ENCODE measurements at places on chromosomes 13 and 19. TPM values are rescaled to one million over a fixed set of nuclear protein-coding genes. Genes with fewer than 3 reads are reported as not detected.

- H3K36me3 ChIP-seq: no peaks in the 10 kb centered on the region
- H3K27me3 ChIP-seq: no peaks in the 10 kb centered on the region
- no peaks in the 10 kb centered on the region for H3K4me1 ChIP-seq
Measured at GRCh38 chr13:50651922-50652321, 191.6 kb downstream of the DLEU7 start.

GRCh38 chr13:99258946-99259345, 767 bp upstream of the GPR18 start:
- no peak overlapping the region for H3K27ac ChIP-seq
- no peak for DNase-seq
- peaks cover 5% of the 10 kb centered on the region for H3K36me3 ChIP-seq
- peaks cover 7% of the 10 kb centered on the region for H3K4me1 ChIP-seq

GRCh38 chr13:69194130-69194529, 913.5 kb upstream of the ATXN8OS start:
- no peaks in the 10 kb centered on the region for H3K36me3 ChIP-seq
- H3K4me3 ChIP-seq: no peak overlapping the region
- no peak for DNase-seq
- H3K4me1 ChIP-seq: no peaks in the 10 kb centered on the region

DNA sequence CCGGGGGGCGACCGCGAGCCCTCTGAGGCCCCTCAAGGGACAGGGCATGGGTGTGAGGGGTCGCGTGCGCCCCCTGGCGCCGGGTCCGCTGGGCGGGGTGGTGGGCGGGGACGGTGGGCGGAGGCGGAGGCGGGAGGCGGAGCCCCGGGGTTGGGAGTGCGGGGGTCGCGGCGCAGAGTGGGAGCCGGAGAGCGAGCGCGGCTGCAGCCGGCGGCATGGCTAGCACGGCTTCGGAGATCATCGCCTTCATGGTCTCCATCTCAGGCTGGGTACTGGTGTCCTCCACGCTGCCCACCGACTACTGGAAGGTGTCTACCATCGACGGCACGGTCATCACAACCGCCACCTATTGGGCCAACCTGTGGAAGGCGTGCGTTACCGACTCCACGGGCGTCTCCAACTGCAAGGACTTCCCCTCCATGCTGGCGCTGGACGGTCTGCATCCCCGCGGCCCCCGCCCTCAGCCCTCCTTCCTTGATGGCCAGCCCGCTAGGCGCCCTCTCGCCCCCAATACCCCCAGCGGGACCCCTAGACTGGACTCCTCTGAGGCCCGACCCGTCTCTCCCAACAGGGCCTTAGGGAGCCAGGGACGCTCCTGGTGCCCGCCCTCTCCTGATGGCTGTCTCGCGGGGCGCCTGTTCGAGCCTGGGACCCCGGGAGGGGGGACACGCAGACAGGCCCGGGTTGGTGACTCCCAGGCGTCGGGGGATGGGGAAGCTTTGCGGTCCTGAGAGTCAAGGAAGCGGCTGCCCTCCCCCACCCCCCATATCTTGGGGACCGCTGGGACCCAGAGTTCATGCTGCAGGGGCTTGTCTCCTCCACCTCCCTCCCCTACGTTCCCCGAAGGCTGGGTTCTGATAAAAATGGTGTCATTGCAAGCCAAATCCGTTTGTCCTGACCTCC, at the start of gene CLDN10:
Gene CLDN10, plus strand, starts transcription at position 182 of the 903 bp plus-strand sequence. Its CDS starts 34 bp downstream, at position 216.
- no peak for DNase-seq
- H3K4me3 ChIP-seq: peak within 1 kb of the TSS; percentile 23
- no peaks in the 10 kb centered on the region for H3K36me3 ChIP-seq
- H3K27me3 ChIP-seq: peaks cover 36% of the 10 kb centered on the region
- no peaks in the 10 kb centered on the region for H3K4me1 ChIP-seq

GRCh38 chr19:33527125-33527524, 5.5 kb upstream of the PEPD start:
- H3K4me1 ChIP-seq: no peaks in the 10 kb centered on the region
- H3K27ac ChIP-seq: no peak overlapping the region

DNA sequence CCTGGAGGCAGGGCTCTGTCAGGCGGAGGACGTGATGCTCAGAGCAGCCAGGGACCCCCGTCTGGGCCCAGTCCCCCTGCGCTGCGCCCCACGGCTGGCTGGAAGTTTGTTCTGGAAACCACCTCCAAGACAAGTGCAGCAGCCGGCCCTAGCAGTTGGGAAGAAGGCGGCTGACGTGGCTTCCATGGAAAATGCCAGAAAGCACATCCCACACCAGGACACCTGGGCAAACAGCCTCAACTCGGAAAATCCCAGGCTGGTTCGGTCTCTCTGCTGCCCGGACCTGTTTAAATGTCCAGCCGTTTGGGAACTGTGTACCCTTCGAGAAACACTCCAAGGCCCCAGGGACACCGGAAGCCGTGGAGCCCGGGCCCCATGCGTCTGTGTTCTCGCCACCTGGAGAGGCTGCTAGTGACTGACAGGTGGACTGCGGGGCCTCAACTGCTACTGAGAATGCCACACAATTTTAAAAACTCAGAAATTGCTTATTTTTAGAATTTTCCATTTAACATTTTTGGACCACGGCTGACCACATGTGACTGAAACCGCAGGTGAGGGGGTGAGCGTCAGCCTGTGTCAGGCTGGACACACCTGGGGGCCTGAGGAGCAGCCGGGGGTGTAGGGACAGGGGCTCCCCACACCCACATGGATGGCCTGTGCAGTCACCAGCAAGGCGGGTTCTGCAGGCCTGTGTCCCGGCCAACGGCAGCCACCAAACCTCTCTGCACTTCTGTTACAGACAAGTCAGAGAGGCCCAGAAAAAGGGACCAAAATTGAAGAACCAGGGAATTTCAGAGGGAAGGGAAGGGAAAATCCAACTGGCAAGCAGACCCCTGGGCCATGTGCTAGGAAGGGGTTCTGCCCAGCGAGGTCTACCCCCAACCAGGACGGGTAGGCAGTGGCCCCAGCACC, 31.7 kb downstream of the RASA3 start:
- no peaks in the 10 kb centered on the region for H3K27me3 ChIP-seq
- H3K36me3 ChIP-seq: no peaks in the 10 kb centered on the region
- DNase-seq: peak; percentile 59
- H3K4me3 ChIP-seq: no peak overlapping the region
- H3K4me1 ChIP-seq: peaks cover 34% of the 10 kb centered on the region

DNA sequence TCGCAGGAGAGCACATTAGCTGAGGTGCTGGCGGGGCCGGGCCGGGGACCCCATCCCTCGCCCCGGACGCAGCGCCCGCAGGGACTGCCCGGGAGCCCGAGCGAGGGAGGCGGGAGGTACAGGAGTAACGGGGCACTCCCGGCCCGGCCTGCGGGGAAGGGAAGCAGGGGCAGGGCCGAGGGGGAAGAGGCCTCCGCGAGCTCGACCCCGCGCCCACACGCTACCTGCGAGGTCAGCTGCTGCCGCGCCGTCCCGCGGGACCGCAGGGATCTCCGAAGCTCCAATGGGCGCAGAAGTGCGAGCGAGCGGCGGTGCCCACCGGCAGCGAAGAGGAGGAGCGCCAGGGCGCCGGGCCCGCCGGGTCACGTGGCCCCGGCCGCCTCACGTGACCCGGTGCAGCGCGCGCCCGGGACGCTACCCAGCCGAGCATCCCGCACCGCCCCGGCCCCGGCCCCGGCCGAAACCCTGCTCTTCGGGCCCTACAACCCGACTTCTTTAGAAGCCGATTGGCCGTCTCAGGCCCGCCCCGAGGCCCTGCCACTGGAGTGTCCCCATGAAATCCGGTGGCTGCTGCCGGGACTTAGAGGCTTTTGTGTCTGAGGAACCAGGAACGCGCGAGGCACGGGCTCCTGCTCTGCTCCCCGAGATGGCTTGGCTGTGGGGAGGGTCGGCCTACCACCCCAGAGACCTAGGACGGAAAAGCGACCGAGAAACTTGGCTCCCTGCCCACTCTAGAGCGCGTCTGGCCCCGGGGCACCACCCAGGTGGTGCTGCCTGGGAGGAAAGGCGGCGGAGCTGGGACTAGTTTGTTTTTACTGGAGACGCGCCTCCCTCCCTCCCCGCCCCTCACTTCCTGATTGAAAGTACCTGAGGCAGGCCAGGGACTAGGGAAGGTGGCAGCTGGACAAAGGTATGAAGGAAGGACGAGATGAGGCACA, at the start of gene RCBTB1:
Gene RCBTB1, minus strand, starts transcription at position 339 of the 938 bp plus-strand sequence. CDS start 18,279 bp downstream, outside the sequence.
- DNase-seq: peak; percentile 72
- H3K27me3 ChIP-seq: no peaks in the 10 kb centered on the region
- peak within 1 kb of the TSS; percentile 68 for H3K27ac ChIP-seq
- no peaks in the 10 kb centered on the region for H3K36me3 ChIP-seq
- peaks cover 11% of the 10 kb centered on the region for H3K4me1 ChIP-seq

- H3K27ac ChIP-seq: no peak overlapping the region
- peaks cover 10% of the 10 kb centered on the region for H3K4me1 ChIP-seq
- no peak for DNase-seq
- H3K36me3 ChIP-seq: no peaks in the 10 kb centered on the region
Measured at GRCh38 chr13:81293594-81294164, 952.8 kb upstream of the SPRY2 start.

DNA sequence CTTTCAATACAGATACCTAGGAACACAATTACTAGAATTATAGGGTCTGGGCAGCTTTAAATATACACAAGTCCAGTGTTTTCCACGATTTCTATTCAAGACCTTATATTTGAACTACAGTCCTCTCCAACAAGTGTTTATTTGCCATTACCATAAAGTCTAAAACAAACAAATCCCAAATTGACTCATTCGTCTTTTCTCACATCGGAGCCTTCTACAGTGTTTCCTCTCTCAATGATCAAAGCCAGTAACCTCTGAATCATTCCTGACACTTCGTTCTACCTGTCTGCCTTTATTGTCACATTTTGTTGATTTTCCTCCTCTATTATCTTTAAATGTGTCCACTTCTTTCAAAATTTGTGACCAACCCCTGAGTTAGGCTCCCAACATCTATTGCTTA, 1356.5 kb upstream of the SLC10A2 start:
- H3K27me3 ChIP-seq: no peaks in the 10 kb centered on the region
- no peak overlapping the region for H3K4me3 ChIP-seq
- DNase-seq: no peak
- H3K36me3 ChIP-seq: no peaks in the 10 kb centered on the region
- H3K27ac ChIP-seq: no peak overlapping the region

The ACTL9 gene
- not detected for total RNA-seq

- H3K4me3 ChIP-seq: no peak overlapping the region
- H3K27ac ChIP-seq: no peak overlapping the region
- H3K27me3 ChIP-seq: no peaks in the 10 kb centered on the region
- no peaks in the 10 kb centered on the region for H3K36me3 ChIP-seq
- DNase-seq: no peak
Measured at GRCh38 chr13:40668335-40668734, 1.9 kb upstream of the FOXO1 start.

DNA sequence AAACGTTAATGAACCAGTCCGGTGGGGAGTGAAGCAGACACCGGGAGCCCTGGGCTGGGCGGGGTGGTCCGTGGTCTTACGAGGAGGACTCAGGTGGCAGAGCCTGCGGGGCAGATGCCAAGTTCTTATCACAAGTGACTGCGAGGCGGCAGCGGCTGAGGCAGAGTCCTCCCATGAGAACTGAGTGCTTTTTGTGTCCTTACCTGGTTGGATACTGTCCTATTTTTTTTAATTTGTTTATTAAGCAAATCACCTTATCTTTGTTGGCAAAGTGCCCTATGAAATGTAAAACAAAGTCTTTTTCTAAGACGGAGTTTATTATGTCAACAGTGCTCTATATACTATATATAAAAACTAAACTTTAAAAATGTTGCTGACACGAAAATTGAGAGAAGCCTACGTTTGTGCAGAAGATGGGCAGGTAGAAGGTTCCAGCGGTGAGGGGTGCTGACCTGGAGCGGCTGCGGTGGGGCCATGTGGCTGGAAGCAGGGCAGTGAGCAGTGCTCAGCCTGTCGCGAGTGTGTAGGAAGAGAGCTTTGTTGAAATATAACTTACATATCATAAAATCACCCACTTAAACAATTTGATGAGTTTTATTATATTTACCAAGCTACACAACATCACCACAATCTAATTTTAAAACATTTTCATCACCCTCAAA, 82.2 kb downstream of the ATP11A start:
- no peaks in the 10 kb centered on the region for H3K27me3 ChIP-seq
- H3K4me1 ChIP-seq: peaks cover 53% of the 10 kb centered on the region
- H3K4me3 ChIP-seq: no peak overlapping the region
- DNase-seq: no peak
- peak overlapping the region; percentile 93 for H3K27ac ChIP-seq
- H3K36me3 ChIP-seq: no peaks in the 10 kb centered on the region

DNA sequence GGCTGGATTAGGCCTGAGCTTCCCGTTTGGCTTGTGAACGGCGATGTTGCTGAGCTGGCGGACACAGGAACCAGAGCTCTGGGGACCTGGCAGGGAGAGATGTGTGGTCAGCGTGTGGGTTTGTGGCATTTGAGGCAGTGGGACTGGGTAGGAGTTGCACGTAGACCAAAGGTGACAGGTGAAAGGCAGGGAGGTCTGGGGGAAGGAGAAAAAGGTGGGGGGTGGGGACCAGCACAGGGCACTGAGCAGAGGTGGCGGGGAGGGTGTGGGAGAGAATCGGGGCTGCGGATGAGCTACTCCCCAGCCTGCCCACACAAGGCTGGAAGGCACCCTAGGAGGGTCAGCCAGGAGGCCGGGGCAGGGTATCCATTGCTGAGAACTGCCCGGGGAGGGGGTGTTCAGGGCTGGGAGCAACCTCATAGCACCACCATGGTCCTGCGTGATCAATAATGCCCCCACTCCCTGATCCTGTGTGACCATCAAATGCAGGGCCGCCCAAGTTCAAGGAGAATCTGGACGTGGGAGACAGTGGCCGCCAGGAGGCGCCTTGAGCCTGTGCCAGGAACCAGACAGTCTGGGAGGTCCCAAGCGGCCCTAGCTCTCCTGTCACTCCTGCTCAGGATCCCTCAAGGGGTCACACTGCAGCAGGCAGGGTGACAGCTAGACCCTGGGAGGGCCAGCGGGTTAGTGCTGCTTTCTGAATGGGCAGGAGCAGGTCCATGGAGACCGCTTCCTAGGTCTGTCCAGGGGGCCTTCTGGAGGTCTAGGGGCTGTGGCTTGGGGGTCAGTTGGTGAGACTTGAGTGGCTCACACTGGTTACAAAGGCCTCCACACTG, 12.8 kb upstream of the SELENOW start:
- no peaks in the 10 kb centered on the region for H3K27me3 ChIP-seq
- peaks cover 10% of the 10 kb centered on the region for H3K4me1 ChIP-seq

- no peaks in the 10 kb centered on the region for H3K36me3 ChIP-seq
- H3K4me1 ChIP-seq: no peaks in the 10 kb centered on the region
- H3K27ac ChIP-seq: no peak overlapping the region
- H3K27me3 ChIP-seq: no peaks in the 10 kb centered on the region
Measured at GRCh38 chr13:95251641-95252040, 49.6 kb downstream of the ABCC4 start.

DNA sequence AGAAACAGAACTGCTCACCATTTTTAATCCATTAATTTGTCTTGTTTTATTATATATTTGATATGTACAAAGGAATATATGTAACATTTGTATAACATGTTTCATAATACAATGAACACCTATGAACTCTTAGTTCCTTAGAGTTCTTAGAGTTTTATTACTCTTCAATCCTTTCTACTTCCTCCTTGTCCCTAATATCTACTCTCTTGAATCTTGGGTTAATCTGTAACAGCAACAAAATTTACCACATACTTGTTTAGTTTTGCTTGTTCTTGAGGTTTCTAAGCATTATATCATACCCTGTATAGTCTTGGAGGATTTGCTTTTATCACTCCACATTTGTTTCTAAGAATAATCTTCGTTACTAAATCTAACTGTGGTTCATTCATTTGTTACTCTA, 151.4 kb downstream of the PDS5B start:
- H3K27ac ChIP-seq: no peak overlapping the region
- DNase-seq: no peak
- H3K4me3 ChIP-seq: no peak overlapping the region
- H3K36me3 ChIP-seq: peaks cover 6% of the 10 kb centered on the region

The BRD4 gene
- 25.9 TPM for total RNA-seq

GRCh38 chr13:111923991-111924677, 142.8 kb upstream of the SOX1 start:
- no peak overlapping the region for H3K4me3 ChIP-seq
- H3K4me1 ChIP-seq: no peaks in the 10 kb centered on the region
- no peaks in the 10 kb centered on the region for H3K36me3 ChIP-seq
- no peak for DNase-seq

Measured in cardiac muscle cell (in vitro differentiated cells and primary cell).